CD4-positive, alpha-beta memory T cell (primary cell): ENCODE measurements at places on chromosomes 1 and 21.

DNA sequence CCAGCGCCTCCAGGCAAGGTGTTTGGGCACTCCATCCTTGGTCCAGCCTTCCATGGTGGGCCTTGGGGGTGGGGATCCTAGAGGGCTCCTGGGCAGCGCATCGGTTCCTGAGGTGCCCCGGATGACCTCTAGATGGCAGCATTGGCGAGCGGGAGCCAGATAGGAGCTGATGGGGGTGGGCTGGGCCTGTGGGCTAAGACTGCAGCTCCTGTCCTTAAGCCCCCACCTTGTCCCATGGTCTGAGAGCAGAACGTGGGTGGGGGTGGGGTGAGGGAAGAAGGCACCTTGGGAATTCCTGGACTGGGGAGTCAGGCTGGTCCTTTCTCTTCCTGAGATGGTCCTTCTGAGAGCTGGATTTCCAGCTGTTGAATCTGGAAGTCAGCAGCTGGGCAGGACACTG is 93.4 kb upstream of the CSF3R start:
- DNase-seq, result peak; percentile 27

GRCh38 chr21:41662161-41662560 is 104.7 kb downstream of the RIPK4 start:
- DNase-seq, result no peak

GRCh38 chr1:150567341-150567716 is 12.1 kb downstream of the MCL1 start:
- DNase-seq, result peak; percentile 86

DNA sequence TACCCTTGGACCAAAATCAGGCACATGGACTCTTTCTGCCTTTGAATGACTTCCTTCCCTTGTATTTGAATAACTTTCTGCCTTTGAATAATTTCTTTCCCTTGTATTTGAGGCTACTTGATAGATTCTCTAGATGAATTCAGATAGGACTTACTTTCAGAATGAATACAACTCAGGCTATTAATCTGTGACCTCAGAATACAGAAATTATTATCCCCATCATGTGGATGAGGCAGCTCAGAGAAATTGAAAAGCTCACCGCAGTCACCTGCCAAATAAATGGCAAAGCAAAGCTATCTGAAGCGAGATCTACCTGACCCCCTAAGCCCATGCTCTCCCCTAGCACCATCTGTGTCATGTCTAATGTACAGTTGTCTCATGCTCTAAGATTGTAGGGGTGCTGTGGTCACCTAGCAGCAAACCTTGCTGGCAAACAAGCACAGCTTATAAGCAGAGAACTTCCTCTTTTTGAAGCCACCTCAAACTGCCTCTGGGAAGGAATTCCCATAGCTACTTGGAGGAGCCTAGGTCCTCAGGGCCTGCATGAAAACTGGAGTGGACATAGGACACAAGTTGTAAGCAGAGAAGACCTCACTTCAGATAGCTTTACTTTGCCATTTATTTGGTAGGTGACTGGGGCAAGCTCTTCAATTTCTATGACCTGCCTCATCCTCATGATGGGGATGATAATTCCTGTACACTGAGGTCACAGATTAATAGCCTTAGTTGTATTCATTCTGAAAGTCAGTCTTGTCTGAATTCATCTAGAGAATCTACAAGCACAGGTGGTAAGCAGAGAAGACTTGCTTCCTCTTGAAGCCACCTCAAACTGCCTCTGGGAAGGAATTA is 66.1 kb downstream of the FASLG start:
- DNase-seq, result no peak
